HCT116 (cell line): ENCODE measurements at places on chromosomes 12 and 14.

DNA sequence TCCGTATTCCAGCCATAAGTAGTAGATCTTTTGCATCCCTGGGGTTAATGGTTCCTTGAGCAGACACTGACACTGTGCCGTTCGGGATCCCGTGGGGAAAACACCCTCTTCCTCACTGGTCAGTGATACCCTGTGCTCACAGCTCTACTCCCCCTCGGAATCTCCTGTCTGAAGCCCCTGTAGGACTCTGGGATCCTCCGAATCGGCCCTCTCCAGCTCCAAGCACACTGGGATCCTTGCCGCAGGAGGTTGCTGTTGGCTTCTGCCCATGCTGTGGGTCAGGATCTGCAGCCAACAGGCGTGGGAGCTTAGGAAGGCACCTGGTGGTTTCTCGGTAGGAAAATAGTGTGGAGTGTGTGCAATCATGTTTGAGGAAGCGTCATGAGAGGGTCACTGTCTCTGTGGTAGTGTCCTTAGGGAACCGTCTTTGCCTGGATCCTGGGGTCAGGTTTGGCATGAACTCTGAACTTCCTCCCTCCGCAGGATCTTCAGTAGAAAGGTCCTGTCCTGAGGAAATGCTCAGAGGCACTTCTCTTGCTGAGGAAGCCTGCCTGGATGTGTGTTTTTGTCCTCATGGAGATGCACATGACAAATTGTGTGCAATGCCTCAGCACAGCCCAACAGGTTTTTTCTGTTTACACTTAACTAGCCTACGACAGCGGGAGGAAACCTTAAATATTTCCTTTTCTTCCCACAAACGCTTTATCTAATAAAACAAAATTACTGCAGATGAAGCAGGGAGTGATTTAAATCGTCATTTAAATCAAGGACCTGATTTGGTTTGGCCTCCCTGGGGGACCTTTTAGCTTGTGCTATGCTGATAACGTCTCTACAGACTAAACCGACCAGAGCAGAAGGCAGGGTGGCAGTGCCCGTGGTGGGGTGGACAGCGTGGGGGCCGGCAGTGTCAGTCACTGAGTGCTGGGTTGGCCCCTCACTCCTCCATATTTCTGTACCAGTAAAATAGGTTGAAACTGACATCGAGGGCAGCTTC lies 18.7 kb downstream of the FBXL14 start:
- H3K27me3 ChIP-seq = no peaks in the 10 kb centered on the region
- H3K4me3 ChIP-seq = no peak overlapping the region
- H3K27ac ChIP-seq = no peak overlapping the region
- no peaks in the 10 kb centered on the region for H3K36me3 ChIP-seq
- no peak for DNase-seq

- H3K4me1 ChIP-seq = peaks cover 14% of the 10 kb centered on the region
- H3K27ac ChIP-seq = no peak overlapping the region
- H3K4me3 ChIP-seq = no peak overlapping the region
These were observed 29.8 kb downstream of the ANKRD9 start for GRCh38 chr14:102479777-102480176.

DNA sequence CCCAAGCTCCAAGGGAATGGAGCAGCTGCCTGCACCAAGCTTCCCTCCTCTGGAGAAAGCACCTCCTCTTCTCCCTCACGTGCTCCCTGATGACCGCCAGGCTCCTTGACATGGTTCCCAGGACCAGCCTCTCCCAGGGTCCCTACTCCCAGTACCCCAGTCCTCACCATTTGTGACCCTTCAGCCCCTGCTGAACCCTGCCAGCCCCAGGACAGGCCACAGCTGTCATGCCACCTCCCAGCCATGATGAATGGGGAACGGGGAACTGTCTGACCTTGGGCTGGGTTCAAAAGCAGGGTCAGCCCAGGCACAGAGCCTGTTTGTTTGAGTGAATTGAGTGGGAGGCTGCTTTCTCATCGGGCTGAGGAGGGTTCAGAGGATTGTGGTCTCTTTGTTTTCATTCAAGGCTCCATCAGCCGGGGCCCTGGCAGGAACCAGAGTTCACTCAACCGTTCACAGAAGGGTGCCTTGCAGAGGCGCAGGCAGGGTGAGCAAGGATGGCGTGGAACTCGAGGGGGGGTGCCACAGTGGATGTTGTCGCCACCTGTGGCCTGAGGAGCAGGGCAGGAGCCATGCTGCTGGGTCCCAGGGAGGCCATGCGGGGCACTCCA lies 344.5 kb upstream of the SFSWAP start:
- no peaks in the 10 kb centered on the region for H3K4me1 ChIP-seq
- H3K27me3 ChIP-seq = peaks cover 22% of the 10 kb centered on the region
- no peaks in the 10 kb centered on the region for H3K36me3 ChIP-seq
- no peak for DNase-seq
- no peak overlapping the region for H3K4me3 ChIP-seq

DNA sequence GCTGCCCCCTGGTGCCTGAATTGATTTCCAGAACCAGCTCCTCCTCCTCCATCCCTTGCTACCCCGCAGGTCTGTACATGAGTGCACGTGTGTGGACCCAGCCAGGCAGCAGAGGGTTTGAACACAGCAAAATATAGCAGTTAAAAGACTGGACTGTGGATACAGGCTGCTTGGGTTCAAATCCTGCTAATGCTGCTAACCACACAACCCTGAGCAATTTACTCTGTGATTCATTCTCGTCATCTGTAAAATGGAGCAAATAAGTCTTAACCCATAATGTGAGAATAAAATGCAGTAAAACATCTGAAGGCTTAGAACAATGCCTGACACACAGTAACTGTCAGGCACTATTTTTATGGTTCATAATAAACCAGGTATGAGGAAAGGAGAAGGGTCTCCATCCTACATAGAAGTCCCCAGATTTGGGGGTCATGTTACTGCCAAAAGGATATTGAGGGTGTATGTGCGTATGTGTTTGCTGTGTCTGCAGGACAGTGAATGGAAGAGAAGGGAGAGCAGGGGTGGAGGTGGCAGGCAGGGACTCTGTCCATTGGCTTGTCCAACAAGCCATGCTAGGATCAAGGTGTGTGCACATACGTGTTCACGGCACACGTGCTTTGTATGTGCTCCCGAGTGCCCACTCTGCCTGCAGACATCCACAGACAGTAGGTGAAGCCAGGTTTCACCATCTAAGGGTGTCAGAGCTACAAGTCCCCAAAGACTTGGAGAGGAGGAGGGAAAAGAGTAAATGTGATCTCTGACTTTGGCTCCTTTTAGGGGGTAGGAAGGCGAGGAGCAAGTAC lies 1.5 kb upstream of the STAT6 start:
- no peak for DNase-seq
- no peaks in the 10 kb centered on the region for H3K27me3 ChIP-seq
- H3K4me1 ChIP-seq = peaks cover 11% of the 10 kb centered on the region
- H3K27ac ChIP-seq = peak overlapping the region; percentile 91
- 0 out of 2 replicates have a peak, but pooled peaks cover 2% of the 10 kb centered on the region for H3K36me3 ChIP-seq
- no peak overlapping the region; the same call in 1 of the 2 replicates for H3K4me3 ChIP-seq

GRCh38 chr12:76444408-76444984 lies 96.3 kb upstream of the BBS10 start:
- H3K4me3 ChIP-seq = no peak overlapping the region
- DNase-seq = no peak
- H3K27ac ChIP-seq = no peak overlapping the region
- no peaks in the 10 kb centered on the region for H3K36me3 ChIP-seq

DNA sequence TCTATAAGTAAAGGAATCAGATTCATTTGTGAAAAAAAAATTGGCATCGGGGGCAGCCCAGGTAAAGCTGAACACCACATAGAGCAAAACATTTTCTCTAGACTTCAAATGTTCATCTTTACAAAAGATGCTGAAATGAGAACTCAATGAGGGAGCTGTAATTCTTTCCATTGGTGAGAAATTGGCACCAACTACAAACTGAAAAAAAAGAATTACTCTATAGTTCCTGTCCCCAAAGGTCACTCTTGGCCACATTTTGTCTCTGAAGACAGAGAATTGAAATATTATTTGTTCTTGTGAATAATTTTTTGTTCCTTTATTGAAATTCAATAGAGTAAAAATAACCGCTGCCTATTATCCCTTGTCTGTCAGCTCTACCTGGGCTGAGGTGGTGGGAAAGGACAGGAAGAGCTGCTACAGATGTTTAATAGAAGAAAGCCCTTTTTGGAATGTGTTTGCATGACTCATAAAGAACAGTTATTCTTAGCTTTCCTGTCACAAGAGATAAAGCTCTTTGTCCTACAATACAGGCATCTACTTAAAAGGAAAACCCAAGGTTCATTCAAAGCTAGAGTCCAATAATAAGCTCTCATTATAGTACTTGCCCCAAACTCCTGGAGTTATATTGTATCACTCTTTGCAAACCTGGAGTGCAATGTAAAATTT lies 380.1 kb upstream of the KITLG start:
- peaks cover 69% of the 10 kb centered on the region for H3K4me1 ChIP-seq
- peak; percentile 91 for DNase-seq
- no peaks in the 10 kb centered on the region for H3K27me3 ChIP-seq
- peak overlapping the region; percentile 97 for H3K27ac ChIP-seq

- no peak for DNase-seq
- no peaks in the 10 kb centered on the region for H3K36me3 ChIP-seq
- H3K27ac ChIP-seq = no peak overlapping the region
- no peak overlapping the region for H3K4me3 ChIP-seq
These were observed 39.8 kb downstream of the BAZ1A start for GRCh38 chr14:34835312-34835711.

GRCh38 chr14:83632375-83632774 lies 1897.6 kb upstream of the FLRT2 start:
- H3K27me3 ChIP-seq = no peaks in the 10 kb centered on the region
- no peak overlapping the region for H3K4me3 ChIP-seq
- no peak overlapping the region for H3K27ac ChIP-seq
- H3K4me1 ChIP-seq = no peaks in the 10 kb centered on the region

DNA sequence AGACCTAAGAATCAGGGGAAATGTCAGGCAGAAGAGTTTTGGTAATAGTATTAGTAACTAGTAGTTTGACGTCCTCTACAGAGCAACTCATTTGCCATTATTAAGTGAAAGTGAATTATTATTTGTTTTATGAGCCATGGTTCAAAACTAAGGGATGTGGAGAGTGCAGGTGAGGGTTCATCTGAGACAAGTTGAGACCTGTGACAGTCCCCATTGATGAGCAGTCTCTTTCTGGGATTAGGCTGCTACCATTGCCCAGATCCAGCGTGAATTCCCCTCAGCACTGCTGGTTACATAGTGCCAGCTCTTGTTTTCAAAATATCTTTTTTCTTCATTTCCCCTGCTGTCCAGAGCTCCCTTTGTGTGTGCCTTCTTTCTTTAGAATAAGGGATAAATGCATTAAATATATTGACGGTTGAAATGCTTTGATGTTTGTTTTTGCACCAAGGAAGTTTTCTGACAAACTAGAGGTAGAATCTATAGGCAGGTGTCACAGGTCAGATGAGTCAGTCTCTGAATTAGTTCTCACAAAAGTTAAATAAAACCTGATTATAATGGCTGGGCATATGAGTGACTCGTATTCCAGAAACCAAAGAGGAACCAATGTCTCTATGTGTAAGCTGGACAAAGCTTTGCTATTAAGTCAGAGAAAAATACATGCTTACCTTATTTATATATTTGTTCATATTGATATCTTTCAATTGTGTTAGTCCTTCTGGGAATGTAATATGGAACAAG lies 381.4 kb downstream of the TMEM117 start:
- no peak overlapping the region for H3K4me3 ChIP-seq
- no peaks in the 10 kb centered on the region; the same call in 1 of the 2 replicates for H3K36me3 ChIP-seq

DNA sequence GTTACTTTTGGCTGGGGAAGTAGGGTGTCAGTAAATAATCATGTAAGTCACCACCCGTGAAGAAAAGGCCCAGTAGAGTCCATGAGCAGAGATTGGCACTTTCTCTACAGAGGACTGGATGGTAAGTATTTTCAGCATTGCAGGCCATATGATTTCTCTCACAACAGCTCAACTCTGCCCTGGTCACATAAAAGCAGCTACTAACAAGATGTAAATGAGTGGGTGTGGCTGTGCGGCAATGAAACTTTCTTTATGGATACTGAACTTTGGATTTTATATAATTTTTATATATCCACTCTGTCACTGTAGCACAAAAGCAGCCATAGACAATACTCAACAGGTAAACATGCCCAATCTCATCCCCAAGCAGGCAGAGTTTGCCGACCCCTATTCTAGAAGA lies 343.6 kb downstream of the GLT1D1 start:
- H3K27ac ChIP-seq = no peak overlapping the region
- no peak for DNase-seq
- no peak overlapping the region for H3K4me3 ChIP-seq
- H3K27me3 ChIP-seq = no peaks in the 10 kb centered on the region
- no peaks in the 10 kb centered on the region for H3K4me1 ChIP-seq

- H3K4me1 ChIP-seq = peaks cover 42% of the 10 kb centered on the region
- DNase-seq = peak; percentile 74
- H3K36me3 ChIP-seq = no peaks in the 10 kb centered on the region
- peaks cover 4% of the 10 kb centered on the region; the same call in 1 of the 2 replicates for H3K27me3 ChIP-seq
- peak overlapping the region; percentile 60 for H3K4me3 ChIP-seq
- H3K27ac ChIP-seq = no peak overlapping the region; the same call in 1 of the 2 replicates
These were observed 7.3 kb downstream of the STAC3 start for GRCh38 chr12:57243521-57244311.

DNA sequence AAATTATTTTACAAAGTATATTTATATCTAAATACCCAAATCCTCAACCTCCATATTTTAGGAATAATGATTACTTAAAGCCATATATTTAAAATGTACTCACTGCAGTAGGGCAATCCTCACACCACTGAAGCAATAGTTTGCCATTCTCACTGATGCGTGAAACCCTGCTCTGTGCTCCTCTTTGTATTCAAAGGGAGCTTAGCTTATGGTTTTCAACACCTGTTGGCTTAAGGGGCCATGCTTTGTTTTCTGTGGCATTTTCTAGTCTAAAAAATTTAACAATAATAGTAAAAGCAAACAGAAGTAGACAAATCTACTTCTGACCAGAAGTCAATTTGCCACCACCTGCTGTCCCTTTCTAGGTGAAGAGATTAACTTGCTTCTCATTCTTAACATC lies 294.6 kb downstream of the FLRT2 start:
- H3K4me3 ChIP-seq = no peak overlapping the region
- H3K36me3 ChIP-seq = no peaks in the 10 kb centered on the region
- DNase-seq = no peak
- no peak overlapping the region for H3K27ac ChIP-seq
- H3K27me3 ChIP-seq = no peaks in the 10 kb centered on the region

GRCh38 chr14:25836636-25837035 lies 761.2 kb downstream of the NOVA1 start:
- H3K27ac ChIP-seq = no peak overlapping the region
- H3K36me3 ChIP-seq = no peaks in the 10 kb centered on the region
- no peaks in the 10 kb centered on the region for H3K27me3 ChIP-seq
- no peaks in the 10 kb centered on the region for H3K4me1 ChIP-seq
- no peak overlapping the region for H3K4me3 ChIP-seq

GRCh38 chr14:31230573-31230958 lies 23.0 kb upstream of the HECTD1 start:
- H3K36me3 ChIP-seq = no peaks in the 10 kb centered on the region
- no peak for DNase-seq
- H3K27ac ChIP-seq = no peak overlapping the region
- no peaks in the 10 kb centered on the region for H3K27me3 ChIP-seq

GRCh38 chr14:75285331-75285730 lies 6.7 kb downstream of the FOS start:
- peaks cover 5% of the 10 kb centered on the region; the same call in 1 of the 2 replicates for H3K4me1 ChIP-seq
- no peaks in the 10 kb centered on the region for H3K27me3 ChIP-seq
- DNase-seq = no peak
- H3K36me3 ChIP-seq = peaks cover 14% of the 10 kb centered on the region
